Caki2 (cell line): ENCODE measurements at places on chromosomes 7 and 10. TPM values are rescaled to one million over a fixed set of nuclear protein-coding genes. Genes with fewer than 3 reads are reported as not detected.

GRCh38 chr10:75712242-75712880 lies 280.9 kb downstream of the LRMDA start:
- no peak for DNase-seq

GRCh38 chr10:71423901-71424300 lies 27.2 kb downstream of the CDH23 start:
- DNase-seq: no peak

The ZNF716 gene
- not detected in 2 replicates for total RNA-seq

The ASAH2 gene
- total RNA-seq: 0.47 TPM in 1 of 2 replicates, not detected in the other

The ELFN1 gene
- total RNA-seq: not detected in 2 replicates

The KCP gene
- 2.1 and 5.1 TPM in 2 replicates for total RNA-seq

The NKX1-2 gene
- total RNA-seq: not detected in 2 replicates

The CLRN3 gene
- not detected in 2 replicates for total RNA-seq
